Right atrium auricular region (tissue), 2 donors: ENCODE measurements at places on chromosomes 7 and 10. TPM values are rescaled to one million over a fixed set of nuclear protein-coding genes. Genes with fewer than 3 reads are reported as not detected.

GRCh38 chr10:62093863-62094291 is 174.8 kb downstream of the RTKN2 start:
- peak overlapping the region; percentile 77 for H3K27ac ChIP-seq
- peaks cover 45% of the 10 kb centered on the region for H3K36me3 ChIP-seq
- H3K4me3 ChIP-seq = no peak overlapping the region
- no peaks in the 10 kb centered on the region for H3K4me1 ChIP-seq

DNA sequence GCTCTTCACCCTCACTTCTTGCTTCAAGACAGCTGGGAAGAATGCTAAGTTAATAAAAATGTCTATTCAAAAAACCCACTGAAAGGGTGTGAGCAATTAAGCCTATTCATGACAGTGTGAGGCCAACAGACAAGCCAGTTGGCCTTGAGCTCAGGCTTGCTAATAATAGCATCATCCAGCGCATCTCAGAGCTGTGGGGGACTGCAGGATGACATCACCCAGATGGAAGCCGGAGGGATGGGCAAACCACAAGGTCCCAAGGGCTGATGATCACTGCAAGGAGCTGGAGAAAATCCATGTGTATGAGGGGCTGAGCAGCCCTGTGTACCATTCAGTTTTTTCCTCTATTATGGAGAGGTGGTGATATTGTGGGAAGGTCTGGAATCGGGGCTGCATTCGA is 770.4 kb downstream of the TNS3 start:
- H3K4me3 ChIP-seq = no peak overlapping the region
- H3K4me1 ChIP-seq = peaks cover 16% of the 10 kb centered on the region
- no peak for DNase-seq
- no peak overlapping the region for H3K27ac ChIP-seq
- H3K36me3 ChIP-seq = no peaks in the 10 kb centered on the region

- H3K27ac ChIP-seq = no peak overlapping the region
- no peak for DNase-seq
- H3K27me3 ChIP-seq = no peaks in the 10 kb centered on the region
- H3K36me3 ChIP-seq = no peaks in the 10 kb centered on the region
- no peak overlapping the region for H3K4me3 ChIP-seq
- no peaks in the 10 kb centered on the region for H3K4me1 ChIP-seq
These were observed 73.0 kb downstream of the NHLRC2 start for GRCh38 chr10:113927440-113927839.

- H3K4me1 ChIP-seq = no peaks in the 10 kb centered on the region
- no peaks in the 10 kb centered on the region for H3K36me3 ChIP-seq
- peak overlapping the region; percentile 60 for H3K4me3 ChIP-seq
- no peak for DNase-seq
- no peaks in the 10 kb centered on the region for H3K27me3 ChIP-seq
- H3K27ac ChIP-seq = peak overlapping the region; percentile 98
These were observed 3.8 kb upstream of the SKIDA1 start for GRCh38 chr10:21529032-21529910.

DNA sequence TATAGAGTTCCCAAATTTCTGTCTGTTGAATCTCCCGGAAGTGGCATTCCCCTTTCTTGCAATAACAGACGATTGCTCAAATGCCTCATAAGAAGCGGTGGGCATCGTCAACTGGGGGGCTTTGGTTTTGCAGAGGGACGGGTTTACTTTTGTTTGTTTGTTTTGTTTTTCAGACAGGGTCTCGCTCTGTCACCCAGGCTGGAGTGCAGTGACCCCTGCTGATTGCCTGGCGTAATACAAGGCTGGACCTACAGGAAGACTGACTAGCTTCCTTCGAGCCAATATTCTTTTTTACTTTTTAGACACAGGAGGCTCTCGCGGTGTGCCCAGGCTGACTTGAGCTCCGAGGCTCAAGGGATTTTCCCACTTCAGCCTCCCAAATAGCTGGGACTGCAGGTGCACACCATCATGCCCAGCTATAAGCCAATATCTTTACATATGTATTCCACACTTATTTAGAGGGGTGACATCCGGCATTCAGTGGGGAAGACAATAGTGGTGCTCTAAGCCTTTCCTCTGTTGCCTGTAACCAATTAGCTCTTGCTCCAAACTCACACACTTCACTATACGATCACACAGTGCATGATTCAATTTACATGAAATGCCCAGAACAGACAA is 58.1 kb downstream of the FHIP2A start:
- H3K36me3 ChIP-seq = no peaks in the 10 kb centered on the region
- no peaks in the 10 kb centered on the region for H3K4me1 ChIP-seq
- H3K27ac ChIP-seq = no peak overlapping the region
- no peak overlapping the region for H3K4me3 ChIP-seq
- no peak for DNase-seq
- H3K27me3 ChIP-seq = no peaks in the 10 kb centered on the region

PON2 gene
- total RNA-seq = 77.1 TPM

SP8 gene
- not detected for total RNA-seq

GRCh38 chr10:29956335-29956924 is 103.0 kb downstream of the JCAD start:
- peaks cover 5% of the 10 kb centered on the region for H3K4me1 ChIP-seq
- no peak overlapping the region for H3K4me3 ChIP-seq
- no peaks in the 10 kb centered on the region for H3K36me3 ChIP-seq
- DNase-seq = no peak
- H3K27ac ChIP-seq = no peak overlapping the region

DNA sequence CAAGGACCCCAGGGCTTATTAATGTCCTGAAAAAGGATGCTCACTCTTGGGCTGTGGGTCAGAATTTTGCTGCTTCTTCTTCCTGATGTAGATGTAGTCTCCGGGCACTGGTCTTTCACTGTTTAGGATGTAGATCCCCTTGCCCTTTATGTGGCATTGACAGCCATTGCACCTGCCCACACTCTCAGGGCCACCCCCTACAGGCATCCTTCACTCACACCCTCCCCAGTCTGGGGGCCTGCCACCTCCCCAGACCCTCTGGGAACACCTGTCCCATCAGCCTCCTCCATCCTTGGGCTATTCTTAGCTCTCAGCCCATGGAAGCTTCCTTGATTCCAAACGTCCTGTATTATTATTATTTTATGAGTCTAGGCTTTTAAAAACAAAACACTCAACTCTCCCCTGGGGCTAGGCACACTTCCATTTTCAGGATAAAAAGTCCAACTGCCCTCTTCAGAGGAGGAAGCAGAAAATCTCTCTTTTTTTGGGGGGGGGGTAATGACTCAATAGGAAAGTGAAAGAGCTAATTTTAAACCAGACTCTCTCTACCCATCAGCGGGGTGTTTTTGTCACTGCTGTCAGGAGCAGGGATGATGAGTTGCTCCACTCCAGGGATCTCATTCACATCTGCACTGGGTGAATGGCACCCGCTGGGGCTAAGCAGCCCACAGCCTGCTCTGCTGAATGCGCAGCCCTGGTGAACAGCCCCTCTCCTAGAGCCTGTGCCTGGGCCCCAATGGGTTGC is 11.5 kb upstream of the KLRG2 start:
- H3K4me3 ChIP-seq = no peak overlapping the region
- H3K27me3 ChIP-seq = no peaks in the 10 kb centered on the region
- no peak overlapping the region for H3K27ac ChIP-seq
- H3K36me3 ChIP-seq = no peaks in the 10 kb centered on the region

- H3K36me3 ChIP-seq = no peaks in the 10 kb centered on the region
- no peak for DNase-seq
- no peak overlapping the region for H3K4me3 ChIP-seq
- H3K27me3 ChIP-seq = no peaks in the 10 kb centered on the region
These were observed 14.7 kb downstream of the NEUROG3 start for GRCh38 chr10:69558559-69558958.

GRCh38 chr10:76399226-76399625 is 967.8 kb downstream of the LRMDA start:
- peaks cover 52% of the 10 kb centered on the region for H3K4me1 ChIP-seq
- H3K27me3 ChIP-seq = no peaks in the 10 kb centered on the region
- no peak for DNase-seq
- H3K27ac ChIP-seq = no peak overlapping the region
- no peak overlapping the region for H3K4me3 ChIP-seq

OR2A5 gene
- total RNA-seq = not detected

GRCh38 chr7:25427721-25428120 is 199.4 kb upstream of the NPVF start:
- no peak overlapping the region for H3K4me3 ChIP-seq
- no peak overlapping the region for H3K27ac ChIP-seq
- H3K4me1 ChIP-seq = no peaks in the 10 kb centered on the region
- no peaks in the 10 kb centered on the region for H3K27me3 ChIP-seq
- DNase-seq = no peak
- no peaks in the 10 kb centered on the region for H3K36me3 ChIP-seq

GRCh38 chr10:8026349-8027259 is 27.9 kb upstream of the GATA3 start:
- H3K4me1 ChIP-seq = no peaks in the 10 kb centered on the region
- no peak overlapping the region for H3K4me3 ChIP-seq

DNA sequence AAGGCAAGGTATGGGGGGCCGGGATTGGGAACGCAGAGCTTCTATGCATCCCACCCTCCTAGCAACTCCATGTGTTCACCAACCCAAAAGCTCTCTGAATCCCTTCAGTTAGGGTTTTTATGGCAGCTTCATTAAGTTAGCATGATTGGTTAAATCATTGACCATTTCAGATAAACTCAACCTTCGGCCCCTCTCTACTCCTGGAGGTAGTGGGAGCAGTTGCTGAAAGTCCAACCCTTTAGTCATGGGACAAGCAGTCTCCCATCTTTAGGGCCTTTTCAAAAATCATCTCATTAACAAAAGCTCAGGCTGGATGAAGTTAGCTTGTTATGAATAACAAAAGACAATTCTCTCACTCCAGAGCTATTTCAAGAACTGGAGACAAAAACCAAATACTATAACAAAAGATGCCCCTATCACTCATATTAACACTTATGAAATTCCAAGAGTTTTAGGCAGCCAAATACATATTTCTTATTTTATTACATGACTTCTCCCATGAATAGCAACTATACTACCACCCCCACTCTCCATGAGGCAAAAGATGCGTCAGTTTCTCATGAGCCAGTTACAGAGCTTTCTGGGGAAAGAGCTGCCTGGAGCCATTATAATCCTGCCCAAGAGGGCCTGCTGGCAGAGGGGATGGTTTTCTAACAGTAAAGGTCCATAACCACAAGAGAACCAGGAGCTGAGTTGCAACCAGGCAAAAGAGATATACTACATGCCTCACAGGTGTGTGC is 44.6 kb downstream of the SLC16A12 start:
- no peaks in the 10 kb centered on the region for H3K36me3 ChIP-seq
- H3K27ac ChIP-seq = no peak overlapping the region
- no peaks in the 10 kb centered on the region for H3K27me3 ChIP-seq
- H3K4me3 ChIP-seq = no peak overlapping the region
- no peak for DNase-seq
- H3K4me1 ChIP-seq = no peaks in the 10 kb centered on the region

DNA sequence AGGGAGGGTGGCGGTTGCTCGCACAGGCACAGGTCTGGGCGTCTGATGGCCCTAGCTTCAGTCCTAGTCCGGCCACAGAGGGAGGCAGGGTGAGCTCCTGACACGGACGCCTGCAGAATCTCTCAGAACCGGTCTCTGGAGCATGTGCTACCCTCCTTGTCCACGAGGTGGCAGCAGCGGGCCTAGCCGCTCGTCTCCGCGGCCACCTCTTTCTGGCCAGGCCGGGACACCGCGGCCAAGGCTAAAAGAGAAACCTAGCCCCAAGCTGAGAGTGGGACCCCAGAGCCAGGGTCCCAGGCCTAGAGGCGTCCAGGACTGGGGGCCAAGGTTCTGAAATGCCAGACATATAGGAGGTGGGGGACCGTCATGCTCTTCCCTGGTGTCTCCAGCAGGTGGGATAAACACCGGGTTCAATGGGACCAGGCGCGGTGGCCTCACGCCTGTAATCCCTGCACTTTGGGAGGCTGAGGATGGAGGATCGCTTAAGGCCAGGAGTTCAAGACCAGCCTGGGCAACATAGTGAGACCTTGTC is 3.2 kb upstream of the LAT2 start:
- no peak overlapping the region for H3K27ac ChIP-seq
- peak; percentile 88 for DNase-seq
- no peaks in the 10 kb centered on the region for H3K27me3 ChIP-seq
- H3K4me1 ChIP-seq = no peaks in the 10 kb centered on the region

GRCh38 chr10:66591865-66592264 is 334.0 kb upstream of the LRRTM3 start:
- no peaks in the 10 kb centered on the region for H3K36me3 ChIP-seq
- no peak for DNase-seq
- H3K4me3 ChIP-seq = no peak overlapping the region
- H3K27me3 ChIP-seq = no peaks in the 10 kb centered on the region

DNA sequence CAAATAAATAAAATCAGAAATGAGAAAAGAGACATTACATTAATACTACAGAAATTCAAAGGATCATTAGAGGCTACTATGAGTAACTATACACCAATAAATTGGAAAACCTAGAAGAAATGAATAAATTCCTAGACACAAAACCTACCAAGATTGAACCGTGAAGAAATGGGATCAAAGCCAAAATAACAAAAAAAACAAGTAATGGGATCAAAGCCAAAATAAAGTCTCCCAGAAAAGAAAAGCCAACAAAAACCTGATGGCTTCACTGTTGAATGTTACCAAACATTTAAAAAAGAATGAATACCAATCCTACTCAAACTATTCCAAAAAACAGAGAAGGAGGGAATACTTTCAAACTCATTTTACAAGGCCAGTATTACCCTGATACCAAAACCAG is 20.0 kb downstream of the GSDME start:
- H3K27me3 ChIP-seq = no peaks in the 10 kb centered on the region
- no peak overlapping the region for H3K4me3 ChIP-seq
- no peaks in the 10 kb centered on the region for H3K36me3 ChIP-seq
- DNase-seq = no peak

DNA sequence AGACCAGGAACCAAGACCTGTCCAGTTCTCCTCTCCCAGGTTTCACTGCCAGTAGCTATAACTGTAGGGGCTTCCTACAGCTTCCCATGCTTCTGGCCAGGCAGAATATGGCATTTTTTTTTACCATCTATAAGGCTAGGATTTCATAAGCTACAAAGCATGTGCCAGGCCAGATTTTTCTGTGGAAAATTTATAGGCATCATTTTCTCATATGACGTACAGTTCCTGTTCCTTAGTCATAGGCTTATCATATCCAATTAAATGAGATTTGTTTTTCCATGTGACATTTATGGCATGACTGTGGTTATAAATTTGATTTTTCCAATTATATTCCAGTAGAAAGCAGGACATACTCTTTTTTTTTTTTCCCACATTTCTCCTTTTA is 208.6 kb upstream of the NPY start:
- no peak for DNase-seq
- H3K27me3 ChIP-seq = no peaks in the 10 kb centered on the region
- H3K27ac ChIP-seq = no peak overlapping the region
- no peaks in the 10 kb centered on the region for H3K4me1 ChIP-seq
- H3K36me3 ChIP-seq = no peaks in the 10 kb centered on the region

SMKR1 gene
- total RNA-seq = not detected

DNA sequence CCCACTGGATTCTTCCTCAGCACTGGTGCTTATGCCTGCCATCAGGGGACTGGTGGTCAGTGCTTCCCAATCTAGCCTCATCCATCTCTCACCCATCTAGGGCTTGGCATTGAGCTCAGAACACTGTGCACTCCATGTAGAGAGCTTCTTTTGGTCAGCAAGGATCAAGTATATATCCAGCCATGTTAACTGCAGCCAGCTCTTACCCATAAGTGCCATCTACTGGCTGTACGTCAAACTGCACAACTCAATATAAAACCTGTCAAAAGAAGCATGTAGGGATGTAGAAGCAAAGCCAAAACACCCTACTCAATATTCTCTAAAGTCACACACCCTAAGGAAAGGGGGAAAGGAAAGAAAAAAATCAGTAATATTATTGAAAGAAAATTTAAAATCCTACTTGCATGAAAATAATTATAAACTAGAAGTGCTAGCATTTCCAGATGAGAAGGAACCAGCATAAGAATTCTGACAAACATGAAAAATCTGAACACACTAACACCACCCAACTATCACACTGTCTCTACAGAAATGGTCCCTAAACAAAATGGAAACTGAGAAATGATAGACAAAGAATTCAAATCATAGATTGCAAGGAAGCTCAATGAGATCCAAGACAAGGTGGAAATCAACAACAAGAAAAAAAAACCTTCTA is 531.1 kb upstream of the STEAP1 start:
- H3K36me3 ChIP-seq = no peaks in the 10 kb centered on the region
- H3K4me3 ChIP-seq = no peak overlapping the region
- no peak overlapping the region for H3K27ac ChIP-seq
